ENCODE measurements at places on chromosomes 2 and 18.

GRCh38 chr18:59752666-59753065, 55.4 kb upstream of the CCBE1 start:
- no peak for DNase-seq

DNA sequence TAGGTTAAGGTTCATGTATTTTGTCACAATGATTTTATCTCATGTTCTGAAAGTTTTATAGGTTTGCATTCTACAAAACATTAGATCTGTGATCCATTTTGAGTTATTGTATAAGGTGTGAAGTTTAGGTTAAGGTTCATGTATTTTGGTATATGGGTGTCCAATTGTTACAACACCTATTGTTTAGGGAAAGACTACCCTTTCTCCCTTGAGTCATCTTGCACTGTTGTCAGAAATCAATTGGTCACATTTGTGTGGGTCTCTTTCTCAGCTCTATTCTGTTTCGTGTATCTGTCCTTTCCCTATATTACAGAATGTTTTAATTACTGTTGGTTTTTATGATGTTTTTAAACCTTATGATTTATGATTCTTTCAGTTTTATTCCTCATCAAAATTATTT, 192.3 kb downstream of the MCFD2 start:
- no peak for DNase-seq

GRCh38 chr2:47784352-47784851, 1.5 kb downstream of the MSH6 start:
- no peak for DNase-seq

DNA sequence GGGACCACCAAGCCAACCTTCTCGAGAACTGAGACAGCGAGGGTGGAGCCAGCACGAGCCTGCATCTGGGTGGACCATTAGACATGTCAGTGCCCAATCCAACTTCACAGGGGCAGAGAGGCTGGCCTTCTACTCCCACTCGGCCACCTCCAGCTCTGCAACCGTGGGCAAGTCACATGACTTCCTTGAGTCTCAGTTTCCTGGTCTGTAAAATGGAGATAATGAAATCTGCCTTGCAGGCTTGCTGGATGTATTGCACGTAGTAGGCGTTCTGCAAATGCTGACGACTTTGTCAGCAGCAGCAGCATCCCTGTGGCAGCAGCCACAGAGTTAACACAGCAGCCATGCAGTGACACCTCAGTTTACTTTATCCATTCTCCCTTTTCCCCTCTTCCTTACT, 208.9 kb downstream of the GLI2 start:
- no peak for DNase-seq

GRCh38 chr2:133377021-133377481, 191.2 kb downstream of the NCKAP5 start:
- peak; percentile 38 for DNase-seq

DNA sequence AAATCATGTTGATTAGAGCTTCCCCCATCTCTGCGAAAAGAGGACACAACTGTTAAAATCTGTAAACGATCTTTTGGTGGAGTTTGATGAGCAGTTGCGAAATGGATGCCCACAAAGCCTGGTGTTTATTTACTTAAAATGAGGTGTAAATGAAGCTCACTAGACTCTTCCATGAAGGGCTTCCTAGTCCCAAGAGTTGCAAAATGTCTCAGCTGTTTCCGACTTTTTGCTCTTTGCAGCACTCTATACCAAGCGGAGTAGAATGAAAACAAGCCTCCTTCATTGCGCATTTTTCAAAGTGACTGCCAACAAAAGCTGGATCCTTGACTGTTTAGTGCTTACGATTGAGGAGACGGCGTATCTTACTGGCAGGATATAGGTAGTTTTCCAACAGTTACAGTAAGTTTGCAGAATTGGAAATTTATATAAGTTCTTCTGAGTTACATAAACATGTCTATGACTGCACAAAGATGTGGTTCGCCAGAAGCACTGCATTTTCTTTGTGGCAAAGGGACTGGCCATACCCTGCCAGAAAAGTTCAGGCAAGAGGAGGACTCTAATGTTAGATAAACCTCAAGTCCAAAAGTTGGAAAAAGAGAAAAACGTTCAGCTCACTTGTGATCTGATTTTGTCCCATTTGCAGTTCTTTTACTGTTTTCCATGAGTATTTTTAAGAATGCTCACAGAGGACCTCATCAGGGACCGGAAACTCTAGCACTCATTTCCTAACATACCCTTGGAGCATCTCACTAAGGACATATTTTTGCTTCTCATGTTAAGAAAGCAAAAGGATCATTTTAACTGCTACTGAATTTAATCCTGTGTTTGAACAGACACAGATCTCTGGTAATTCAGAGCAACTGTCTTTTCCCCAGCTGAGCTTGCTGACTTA, 42.7 kb downstream of the COLEC12 start:
- DNase-seq: no peak

DNA sequence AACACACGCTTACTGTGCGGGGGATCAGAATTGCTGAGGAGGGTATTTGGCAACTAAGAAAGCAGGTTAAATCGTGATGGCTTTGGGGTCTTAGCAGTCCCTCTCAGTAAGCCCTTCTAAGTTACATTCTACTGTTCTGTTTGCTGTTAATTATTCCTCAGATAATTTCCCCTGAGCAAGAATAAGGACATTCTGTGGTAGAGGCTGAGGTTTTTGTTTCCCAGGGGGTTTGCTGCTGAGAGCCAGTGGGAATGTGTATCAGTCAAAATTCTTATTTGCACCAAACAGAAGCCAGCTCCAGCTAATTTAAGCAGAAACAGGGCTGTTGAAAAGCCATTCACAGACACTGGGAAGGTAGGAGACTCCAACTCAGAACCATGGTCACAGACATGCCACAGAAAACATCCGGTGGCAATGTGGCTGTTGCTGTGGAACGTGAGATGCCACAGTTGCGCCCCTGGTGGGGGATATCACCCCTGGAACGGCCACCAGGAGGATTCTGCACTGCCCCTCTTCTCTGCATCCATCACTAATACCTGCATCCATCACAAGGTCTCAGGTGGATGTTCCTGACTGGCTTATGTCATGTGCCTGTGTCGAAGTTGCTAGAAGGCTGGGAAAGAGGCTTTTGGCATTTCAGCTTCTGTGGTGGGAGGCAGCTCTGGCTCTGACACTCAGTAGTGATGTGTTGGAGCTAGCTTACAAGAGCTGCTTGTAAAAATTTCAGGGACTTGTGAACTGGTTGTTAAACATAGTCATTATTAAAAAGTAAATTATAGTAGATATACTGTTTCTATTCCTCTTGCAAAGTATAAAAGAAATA, 23.2 kb downstream of the SLC4A3 start:
- DNase-seq: no peak

GRCh38 chr2:10297959-10298531, 4.7 kb upstream of the HPCAL1 start:
- peak; percentile 69 for DNase-seq

DNA sequence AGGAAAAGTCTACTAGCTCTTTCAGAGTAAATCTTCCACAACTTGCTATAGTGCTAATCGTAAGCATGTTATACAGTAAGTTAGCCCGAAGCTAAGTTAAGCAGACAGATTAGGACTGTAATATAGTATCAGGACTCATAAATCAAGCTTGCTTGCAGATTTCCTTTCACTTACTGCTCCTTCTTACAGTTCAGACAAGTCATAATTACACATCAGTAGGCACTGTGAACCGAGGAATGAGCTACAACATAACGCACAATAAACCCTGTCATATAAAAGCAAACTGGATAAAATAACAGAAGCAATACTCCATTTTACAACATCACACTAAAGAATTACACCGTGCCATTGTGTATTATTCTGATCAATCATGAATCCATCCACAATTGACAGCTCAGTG, 832.6 kb upstream of the ZEB2 start:
- no peak for DNase-seq

DNA sequence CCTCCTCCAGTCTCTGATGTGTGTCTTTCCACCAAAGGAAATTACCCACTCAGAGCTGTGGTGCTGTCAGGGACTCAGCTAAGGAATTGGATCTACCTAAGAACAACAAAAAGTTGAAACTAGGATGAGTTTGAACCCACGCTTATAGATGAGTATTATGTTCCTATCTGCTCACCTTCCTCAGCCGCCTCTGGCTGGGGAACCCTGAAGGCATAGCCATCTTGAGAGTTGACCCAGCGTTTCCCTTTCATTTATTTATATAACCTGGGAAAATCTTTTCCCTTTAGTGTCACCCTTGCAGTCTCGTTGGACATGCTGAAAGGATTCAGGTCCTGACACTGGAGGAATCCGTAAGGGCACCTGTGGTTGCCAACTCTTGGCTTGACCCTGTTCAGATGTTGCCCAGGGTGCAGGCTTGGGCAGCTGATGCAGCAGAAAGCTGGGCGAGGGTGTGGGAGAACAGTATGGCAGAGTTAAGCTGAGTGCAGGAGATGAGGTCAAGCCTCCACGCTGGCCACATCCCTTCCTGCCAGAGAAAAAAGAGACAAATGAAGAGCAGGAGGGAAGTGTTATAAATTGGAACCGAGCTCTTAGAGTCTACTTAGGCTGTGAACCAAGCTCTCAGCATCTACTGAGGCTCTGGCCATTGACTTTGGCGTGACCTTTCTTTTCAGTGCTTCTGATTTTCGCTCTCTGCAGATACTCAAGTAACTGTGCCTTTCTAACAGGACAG, 1.9 kb downstream of the CDH20 start:
- no peak for DNase-seq

DNA sequence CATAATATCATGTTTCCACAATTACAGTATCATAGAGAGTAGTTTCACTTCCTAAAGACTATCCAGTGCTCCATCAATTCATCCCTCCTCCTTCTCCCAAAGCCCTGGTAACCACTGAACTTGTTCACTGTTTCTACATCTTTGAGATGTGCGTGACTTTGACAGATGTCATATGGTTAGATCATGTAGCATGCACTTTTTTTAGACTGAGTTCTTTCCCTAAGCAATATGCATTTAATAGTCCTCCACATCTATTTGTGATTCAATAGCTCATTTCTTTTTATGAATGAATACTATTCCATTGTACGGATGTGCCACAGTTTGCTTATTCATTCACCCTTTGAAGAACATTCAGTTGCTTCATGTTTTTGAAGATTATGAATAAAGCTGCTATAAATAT, 560.4 kb upstream of the LRRTM4 start:
- no peak for DNase-seq

DNA sequence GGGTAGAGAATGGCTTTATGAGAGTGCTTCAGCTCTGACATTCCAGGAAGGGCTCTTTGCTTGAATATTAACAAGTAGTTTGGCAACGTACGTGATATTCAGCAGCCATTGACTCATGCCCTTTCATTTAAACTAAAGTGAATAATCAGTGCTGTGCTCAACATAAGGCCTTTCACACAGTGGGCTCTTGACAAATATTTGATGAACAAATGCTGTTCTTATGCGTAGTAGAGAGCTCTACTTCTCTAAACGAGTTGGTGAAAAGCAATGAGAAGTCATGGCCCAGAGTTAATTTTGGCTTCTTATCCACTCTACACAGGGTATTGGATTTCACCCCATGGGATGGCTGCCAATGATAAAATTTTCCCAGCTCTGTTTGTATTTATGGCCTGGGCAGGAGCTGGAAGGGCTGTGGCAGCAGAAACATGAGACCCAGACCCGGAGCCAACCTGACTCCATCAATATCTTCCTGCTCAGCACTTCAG, 338.9 kb downstream of the CCDC85A start:
- DNase-seq: no peak

- no peak for DNase-seq
Observed at GRCh38 chr2:208489687-208490086, 83.1 kb downstream of the PTH2R start.

GRCh38 chr2:9375857-9376428, 47.4 kb downstream of the ITGB1BP1 start:
- no peak for DNase-seq

DNA sequence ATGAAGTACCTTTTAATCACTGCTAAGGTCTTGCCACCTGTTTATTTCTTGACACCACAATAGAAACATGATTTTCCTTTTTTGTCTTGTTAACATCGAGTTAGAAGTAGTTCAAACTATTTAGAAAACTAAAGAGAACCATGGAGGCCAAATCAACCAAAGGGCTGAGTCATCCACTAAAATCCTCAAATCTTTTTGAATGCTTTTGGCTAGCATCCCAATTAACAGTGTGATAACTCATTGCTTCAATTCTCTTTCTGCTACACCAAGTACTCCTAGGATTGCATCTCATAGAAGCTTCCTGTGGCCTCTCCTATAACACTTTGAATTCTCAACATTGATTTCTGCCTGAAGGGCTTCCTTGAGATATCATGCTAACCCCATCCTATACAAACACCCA, 159.9 kb upstream of the MMADHC start:
- no peak for DNase-seq

GRCh38 chr18:25587545-25587944, 235.6 kb upstream of the ZNF521 start:
- no peak for DNase-seq

GRCh38 chr2:105882920-105883435, 138.3 kb downstream of the NCK2 start:
- DNase-seq: no peak

- DNase-seq: no peak
Observed at GRCh38 chr2:70344195-70344594, 42.3 kb upstream of the FAM136A start.

DNA sequence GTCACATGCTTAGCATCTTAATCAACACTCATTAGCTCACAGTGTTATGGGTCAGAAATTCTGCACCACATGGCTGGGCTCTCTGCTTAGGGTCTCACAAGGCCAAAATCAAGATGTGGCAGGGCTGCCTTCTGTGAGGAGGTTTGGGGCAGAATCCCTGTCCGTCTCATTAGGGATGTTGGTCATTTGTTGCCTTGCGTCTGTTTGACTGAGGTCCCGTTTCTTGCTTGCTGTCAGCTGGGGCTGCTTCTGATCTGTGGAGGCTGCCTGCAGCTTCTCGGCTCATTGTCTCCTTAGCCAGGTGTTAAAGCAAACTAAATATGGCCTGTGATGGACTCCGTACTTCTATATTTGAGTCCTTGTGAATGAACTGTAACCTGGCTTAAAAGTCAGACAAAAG, 146.5 kb downstream of the NDUFA10 start:
- DNase-seq: no peak

GRCh38 chr2:52710810-52711618, 1056.6 kb upstream of the CHAC2 start:
- no peak for DNase-seq

All from COLO829 (cell line).